ENCODE measurements at places on chromosomes 1 and 21.
A peak's percentile ranks its signal among the peaks of the same experiment; 100 is the strongest.

GRCh38 chr1:39317111-39317510, 112.6 kb downstream of the MACF1 start:
- DNase-seq = no peak

DNA sequence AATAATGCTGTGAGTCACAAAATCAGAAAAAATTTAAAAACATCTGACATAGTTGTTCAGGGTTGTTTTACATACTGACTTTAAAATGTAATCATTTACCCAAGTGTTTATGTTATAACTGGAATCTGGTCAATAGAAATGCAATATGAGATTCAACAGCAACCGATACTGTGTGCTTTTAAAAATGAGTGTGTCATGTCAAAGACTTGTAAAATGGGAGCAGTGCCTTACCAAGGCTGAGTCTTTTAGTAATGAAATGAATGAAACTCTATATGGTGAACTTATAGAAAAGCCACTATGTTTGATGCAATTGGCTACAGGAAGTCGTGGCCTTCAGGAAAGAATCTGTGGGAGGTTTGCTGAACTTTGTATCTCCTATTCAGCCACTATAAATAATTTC, 570.2 kb downstream of the DPYD start:
- DNase-seq = no peak

DNA sequence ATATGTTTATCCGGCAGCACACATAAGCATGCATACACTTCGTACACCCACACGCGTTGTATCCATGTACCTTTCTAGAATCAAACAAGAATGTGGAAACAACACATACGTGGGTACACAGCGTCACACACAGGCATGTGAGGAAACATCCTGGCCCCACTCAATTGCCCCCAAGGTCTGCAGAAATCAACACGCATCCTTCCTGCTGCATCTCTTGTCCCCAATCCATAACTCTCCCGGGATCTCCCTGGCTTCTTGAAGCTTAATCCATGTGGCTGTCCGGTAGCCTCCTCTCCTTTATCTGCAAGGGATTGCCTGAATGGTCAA, 5.5 kb upstream of the TBX15 start:
- DNase-seq = no peak

- no peak for DNase-seq
Observed at GRCh38 chr1:116166011-116166571, 54.9 kb downstream of the MAB21L3 start.

GRCh38 chr21:37536616-37537278, 170.2 kb downstream of the DYRK1A start:
- no peak for DNase-seq

DNA sequence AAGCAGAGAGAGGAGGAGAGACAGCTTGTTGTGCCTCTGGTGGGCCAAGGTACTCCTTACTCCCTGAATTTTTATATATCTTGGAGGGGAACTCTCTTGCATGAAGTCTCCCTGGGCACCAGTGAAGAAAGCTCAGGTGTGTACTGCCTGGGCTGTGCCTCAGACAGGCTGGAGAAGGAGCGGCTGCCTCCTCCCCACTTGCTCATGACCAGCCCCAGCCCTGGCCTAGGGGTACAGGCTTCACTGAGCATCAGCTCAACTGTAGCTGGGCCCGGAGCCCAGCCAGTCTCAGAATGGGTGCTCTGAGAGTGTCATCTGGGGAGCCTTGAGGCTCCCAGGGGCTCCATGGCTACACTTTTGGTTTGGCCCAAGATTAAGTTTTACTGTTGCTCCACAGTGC, 44.8 kb upstream of the TENT5C start:
- DNase-seq = peak; percentile 22

DNA sequence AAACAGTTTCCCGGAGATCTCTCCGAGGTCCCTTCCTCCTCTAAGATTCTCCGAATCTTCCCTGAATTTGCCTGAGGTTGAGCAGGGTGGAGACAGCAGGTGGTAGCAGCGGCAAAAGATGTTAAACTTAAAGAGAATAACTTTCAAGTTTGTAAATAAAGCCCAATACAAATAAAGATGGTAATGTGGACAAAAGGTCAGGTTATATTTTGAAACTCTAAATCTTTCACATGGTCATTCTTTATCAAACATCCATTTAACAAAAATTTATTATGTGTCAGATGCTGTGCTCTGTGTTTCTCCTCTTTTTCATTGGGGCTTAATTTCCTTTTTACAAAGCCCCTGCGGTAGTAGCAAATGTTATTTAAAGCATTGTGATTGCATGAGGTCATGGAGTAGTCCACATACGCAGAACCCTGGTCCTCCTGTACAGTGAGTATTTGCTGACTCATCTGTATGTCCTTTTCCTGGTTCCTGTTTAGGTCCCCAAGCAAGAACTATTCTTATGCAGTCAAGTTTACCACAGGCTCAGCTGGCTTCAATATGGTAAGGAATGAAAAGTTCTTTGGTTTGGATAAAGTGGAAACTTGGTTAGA, 119.2 kb downstream of the ITSN1 start:
- no peak for DNase-seq

GRCh38 chr1:32001863-32002262, 11.8 kb upstream of the KHDRBS1 start:
- no peak for DNase-seq

- DNase-seq = no peak
Observed at GRCh38 chr1:18580047-18580446, 50.6 kb upstream of the PAX7 start.

GRCh38 chr1:227952374-227953021, 4.8 kb upstream of the WNT9A start:
- no peak for DNase-seq

- peak; percentile 90 for DNase-seq
Observed at GRCh38 chr1:17125756-17126237, 6.5 kb upstream of the PADI2 start.

- DNase-seq = no peak
Observed at GRCh38 chr1:169121146-169121923, 14.8 kb downstream of the ATP1B1 start.

DNA sequence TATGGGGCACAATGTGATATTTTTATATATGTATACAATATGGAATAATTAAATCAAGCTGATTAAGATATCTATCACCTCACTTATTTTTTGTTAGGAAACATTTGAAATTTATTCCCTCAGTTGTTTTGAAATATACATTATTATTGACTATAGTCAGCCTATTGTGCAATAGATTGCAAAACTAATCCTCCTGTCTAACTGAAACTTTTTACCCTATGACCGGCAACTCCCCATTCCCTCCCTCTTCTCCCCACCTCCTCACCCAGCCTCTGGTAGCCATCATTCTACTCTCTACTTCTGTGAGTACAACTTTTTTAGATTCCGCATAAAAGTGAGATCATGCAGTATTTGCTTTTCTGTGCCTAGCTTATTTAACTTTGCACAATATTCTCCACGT, 117.7 kb upstream of the SGIP1 start:
- DNase-seq = no peak

GRCh38 chr1:157868654-157869053, 27.0 kb upstream of the CD5L start:
- no peak for DNase-seq

DNA sequence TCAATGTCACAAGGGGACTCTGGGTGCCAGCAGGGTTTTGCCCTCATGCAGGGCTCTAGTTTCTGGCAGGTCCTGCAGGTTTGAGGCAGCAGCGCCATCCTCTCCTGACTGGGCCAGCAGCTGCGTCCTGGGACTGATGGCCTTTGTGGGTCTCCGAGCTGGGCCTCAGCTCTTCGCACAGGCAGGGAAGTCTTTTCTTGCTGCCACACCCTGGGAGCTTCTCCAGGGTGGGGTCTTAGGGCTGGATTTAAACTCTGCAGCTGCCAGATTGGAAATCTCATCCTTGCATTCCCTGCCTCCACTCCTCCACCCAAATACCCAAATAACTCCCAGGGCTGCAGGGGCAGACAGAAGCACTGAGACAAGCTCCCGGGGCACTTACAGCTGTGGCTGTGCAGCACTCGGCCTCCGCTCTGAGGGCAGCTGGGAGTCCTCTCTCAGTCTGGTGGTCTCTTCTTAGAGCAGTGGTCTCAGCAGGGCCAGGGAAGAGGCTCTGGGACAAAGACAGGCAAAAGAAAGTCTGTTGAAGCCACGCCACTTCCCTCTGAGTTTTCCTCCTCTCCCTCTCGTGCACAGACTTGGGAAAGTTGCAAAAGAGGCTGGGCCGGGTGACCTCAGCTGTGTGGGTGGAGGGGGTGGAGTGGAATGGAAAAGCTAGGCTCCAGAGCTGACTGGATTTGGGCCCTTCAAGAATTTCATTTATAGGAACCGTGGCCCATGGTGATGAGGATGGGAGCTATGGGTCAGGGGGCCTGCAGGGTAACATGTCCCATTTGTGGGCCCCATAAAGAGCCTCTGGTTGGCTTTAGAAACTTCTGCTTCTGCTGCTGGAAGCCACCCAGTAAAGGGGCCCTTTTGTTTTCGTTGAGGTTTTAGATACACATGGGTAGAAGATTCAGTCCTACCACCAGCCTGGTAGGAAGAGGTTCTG, at the start of gene RAB7B:
Gene RAB7B (minus strand): TSS at position 525 of the 931 bp plus-strand sequence. CDS start 9,260 bp downstream, outside the sequence.
- peak; percentile 80 for DNase-seq

DNA sequence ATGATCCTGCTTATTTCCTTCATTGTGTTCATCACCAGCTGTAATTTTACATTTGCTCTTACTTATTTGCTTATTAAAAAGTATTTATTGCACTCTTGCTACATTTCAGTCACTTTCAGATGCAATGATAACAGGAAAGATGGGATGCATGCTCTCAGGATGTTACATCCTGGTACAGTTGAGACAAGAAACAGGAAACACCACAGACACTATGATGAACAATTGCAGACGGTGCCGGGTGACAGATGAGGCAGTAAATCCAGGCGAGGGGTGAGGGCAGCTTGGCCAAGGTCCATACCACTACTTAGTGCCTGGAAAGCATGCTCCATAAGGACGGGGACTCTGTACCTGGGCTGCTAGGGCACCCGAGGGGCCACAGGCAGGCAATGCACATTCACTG, 156.6 kb upstream of the RAB4A start:
- no peak for DNase-seq

- no peak for DNase-seq
Observed at GRCh38 chr1:118933051-118933781, 54.9 kb downstream of the TBX15 start.

- DNase-seq = no peak
Observed at GRCh38 chr1:41419584-41420295, 58.5 kb downstream of the FOXO6 start.

DNA sequence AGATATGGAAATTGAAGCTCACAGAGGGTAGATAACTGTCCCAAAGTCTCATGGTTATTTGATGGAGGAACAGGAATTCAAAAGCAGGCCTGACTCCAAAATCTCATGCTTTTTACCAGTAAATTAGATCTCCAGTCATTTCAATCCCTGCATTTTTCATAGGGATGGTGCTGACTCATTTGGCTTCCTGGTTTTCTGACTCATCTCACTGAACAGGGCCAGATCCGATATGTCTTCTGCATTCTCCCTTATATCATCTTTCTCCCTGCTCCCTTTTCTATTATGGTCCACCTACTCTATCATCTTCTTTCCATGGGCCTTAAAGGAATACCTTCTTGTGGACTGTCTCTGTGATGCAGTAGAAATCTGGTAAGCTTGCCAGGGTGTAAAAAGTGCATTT, 187.2 kb downstream of the FGGY start:
- DNase-seq = no peak

DNA sequence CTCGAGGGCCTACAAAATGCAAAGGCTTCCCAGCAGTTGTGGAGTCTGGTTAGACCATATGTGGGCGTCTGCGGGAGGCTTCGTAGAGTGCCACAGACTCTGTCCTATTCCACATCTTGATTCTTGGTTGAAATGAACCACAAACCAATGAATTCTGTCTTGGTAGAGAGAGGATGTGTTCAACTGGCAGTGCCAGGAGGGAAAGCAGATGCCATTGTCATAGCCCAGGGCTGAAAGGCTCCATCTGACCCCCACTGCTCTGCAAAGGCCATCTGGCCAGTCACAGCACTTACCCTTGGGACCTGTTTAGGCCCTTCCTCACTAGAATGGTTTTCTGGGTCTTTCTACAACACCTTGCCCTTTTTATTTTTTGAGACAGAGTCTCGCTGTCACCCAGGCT, 22.1 kb downstream of the ACOT11 start:
- DNase-seq = no peak

GRCh38 chr1:48676376-48676775, 100.3 kb downstream of the BEND5 start:
- no peak for DNase-seq

GRCh38 chr1:80633947-80634706, 1166.6 kb upstream of the ADGRL2 start:
- DNase-seq = no peak

- no peak for DNase-seq
Observed at GRCh38 chr1:207396168-207396746, 57.9 kb upstream of the CR2 start.

- DNase-seq = no peak
Observed at GRCh38 chr1:163076044-163076443, 6.9 kb downstream of the RGS4 start.

GRCh38 chr1:157176016-157176415, 37.8 kb upstream of the ETV3 start:
- DNase-seq = no peak

DNA sequence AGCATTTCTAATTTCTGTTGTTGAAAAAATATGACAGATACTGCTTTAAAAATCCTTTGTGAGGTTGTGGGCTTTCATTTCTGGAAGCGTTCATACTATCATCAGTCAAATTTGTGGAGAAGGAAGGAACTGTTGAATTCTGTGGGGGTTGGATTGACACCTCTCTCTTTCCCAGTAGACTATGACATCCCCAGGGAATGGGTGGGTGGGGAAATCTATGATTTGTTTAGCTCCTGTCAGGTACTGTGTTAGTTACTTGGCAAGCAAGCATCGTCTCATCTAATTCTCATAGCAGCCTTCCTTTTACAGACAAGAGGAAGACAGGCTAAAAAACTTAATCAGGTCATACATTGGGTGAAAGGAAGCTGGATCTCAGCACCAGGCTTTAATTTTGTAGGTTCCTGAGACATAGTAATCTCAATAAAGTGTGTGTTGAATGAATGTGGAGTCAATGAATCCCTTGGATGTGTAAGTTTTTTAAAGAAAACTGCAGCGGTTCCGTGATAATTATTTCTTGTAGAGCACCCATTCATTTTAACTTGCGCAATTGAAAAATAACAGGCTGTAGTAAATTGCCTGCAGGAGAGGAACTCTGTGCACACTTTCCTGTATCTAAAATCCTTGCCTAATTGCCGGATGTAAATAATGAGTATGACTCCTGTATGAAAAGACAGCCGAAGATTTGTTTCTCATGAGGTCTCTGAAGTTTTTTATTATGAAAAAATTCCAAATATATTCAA, 60.6 kb downstream of the MYOM3 start:
- no peak for DNase-seq

DNA sequence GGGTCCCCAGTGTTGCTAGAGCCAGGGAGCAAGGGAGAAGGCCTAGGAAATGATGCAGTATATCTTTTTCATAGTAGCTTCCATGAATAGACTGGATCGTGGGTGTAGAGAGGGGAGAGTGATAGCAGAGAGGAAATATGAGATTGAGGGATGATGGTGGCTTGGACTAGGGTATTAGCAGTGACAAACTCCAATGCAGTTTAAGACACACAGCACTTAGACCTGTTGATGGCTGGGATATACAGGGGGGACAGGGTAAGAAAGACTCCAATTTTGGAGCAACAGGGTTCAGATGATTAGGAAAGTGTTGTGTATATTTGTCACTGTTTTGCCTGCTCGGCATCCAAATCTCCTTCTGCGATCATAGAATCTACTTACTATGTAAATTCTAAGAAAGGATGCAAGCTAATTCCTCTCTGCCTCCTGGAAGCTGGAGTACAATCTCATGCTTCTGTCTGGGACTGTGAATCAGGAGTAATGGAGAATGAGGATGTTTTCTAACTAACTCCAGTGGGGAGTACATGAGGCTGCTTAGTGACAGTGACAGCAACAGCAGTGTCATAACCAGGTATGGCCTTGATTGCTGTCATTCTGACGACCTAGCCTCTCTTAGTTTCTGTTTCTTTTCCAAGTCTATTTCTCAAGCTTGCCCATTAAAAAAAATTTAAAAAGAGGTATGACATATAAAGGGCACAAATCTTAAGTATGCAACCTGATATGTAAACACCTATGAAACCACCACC, 47.5 kb downstream of the SYDE2 start:
- DNase-seq = no peak

All from left forelimb (tissue), 1 donor.